ENCODE measurements at places on chromosomes 1 and 21.
A peak's percentile ranks its signal among the peaks of the same experiment; 100 is the strongest.

- DNase-seq: no peak
Observed at GRCh38 chr1:39922251-39922688, 20.6 kb upstream of the MYCL start.

GRCh38 chr1:18743233-18743632, 112.6 kb downstream of the PAX7 start:
- DNase-seq: no peak

DNA sequence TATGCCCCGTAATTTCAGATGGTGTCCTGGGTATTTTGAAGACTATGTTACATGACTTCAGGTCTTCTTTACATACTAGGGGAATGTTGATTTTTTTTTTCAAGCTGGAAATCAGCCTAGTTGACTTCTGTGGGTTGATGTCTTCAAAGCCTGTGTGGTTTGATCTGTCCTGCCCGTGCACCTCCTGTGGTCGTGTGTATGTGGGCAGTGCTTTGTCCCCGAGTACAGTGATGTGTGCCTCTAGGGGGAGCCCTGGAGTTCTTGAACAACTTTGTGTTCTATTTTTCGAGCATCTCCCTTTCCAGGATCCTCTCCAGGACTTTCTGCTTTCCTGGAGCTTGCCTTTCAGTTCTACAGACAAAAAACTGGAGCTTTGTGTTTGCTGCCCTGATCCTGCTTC, 28.9 kb downstream of the OBSCN start:
- DNase-seq: no peak

GRCh38 chr1:226009650-226010044, 10.5 kb upstream of the SDE2 start:
- no peak for DNase-seq

DNA sequence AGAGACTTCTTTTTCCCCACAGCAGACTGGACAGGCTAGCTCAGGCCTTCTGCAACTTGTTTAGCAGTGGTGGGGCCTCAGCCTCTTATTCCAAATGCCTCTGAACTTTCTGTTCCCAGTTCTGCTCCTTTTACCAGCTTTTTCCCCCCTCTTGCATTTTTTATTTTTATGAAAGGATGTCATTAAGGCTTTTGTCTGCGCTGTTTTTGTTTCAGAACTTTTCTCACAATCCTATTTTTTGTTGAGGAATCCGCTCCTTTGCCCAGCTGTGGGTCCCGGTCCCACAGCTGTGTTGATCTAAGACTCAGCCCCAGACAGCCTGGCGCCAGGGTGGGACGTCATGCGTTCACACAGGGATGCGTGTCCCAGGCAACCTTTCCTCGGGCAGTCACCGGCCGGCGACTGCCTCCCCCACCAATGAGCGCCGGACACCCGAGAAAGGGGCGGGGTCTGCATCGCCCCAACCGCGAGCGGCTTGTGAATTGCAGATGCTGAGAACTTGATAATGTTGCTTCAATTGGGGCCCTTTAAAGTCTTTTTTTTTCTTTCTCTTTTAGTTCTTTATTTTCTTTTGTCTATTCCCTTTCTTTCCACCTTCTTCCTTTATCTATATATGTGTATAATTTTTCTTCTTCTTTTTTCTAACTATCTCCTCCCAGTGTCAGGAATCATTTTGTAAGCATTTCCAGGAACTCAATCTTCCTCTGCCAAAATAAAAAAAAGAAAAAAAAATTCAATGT, 3.0 kb upstream of the ID3 start:
- DNase-seq: peak; percentile 55

- no peak for DNase-seq
Observed at GRCh38 chr1:223680188-223680587, 14.7 kb upstream of the CAPN8 start.

DNA sequence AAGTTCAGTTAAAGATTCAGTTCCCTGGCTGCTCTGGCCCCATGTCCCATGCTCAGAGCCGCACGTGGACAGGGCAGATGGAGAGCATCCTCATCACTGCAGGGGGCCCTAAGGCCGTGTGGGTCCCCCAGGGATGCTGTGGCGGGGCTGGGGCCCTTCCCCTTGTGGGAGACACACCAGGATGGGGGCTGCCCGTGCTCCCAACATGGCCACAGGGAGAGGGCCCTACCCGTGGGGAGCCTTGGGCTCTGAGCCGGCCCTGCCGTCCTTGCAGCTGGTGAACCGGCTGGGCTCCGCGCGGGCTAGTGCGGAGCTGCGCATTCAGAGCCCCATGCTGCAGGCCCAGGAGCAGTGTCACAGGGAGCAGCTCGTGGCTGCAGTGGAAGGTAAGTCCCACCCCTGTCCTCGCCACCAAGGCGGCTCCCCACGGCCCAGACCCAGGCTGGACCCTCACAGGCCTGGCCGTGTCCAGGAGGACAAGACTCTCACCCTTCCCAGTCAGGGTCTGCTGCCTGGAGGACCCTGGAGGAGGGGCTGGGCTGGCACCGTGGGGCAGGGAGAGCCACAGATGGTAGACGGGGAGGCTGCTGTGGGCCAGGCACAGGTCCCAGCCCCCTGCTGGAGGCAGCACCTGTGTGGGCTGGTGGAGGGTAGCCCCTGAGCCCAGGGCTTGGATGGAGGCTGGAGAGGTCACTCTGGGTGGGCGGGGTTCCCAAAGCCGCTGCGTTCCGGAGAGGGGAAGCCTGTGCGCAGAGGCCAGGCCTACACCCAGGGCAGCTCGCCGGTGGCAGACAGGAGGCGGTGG, 53.8 kb downstream of the TRIM11 start:
- DNase-seq: no peak

DNA sequence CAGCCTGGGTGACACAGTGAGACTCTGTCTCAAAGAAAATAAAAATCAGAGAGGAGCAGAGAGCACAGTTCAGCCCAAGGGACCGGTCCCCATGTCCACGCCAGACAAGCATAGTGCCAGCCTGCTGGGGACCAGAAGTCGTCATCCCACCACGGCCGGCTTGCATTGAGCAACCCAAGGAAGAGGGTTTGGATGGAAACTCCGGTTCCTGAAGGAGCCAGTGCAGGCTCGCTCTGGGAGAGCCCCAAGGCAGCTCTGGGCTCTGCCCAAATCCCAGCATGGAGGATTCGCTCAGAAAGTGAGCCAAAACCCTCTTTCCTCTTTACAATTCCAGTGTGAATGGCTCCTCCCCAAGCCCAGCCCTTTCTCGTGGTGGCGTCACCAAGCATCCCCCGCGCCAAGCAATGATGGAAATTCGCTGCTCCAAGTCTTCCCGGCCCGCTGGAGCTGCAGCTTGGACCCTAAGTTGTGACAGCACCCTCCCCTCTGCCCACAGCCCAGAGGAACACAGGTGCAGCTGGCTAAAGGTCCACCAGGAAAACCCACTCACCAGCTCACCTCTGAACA, 64.1 kb upstream of the SLC25A33 start:
- no peak for DNase-seq

DNA sequence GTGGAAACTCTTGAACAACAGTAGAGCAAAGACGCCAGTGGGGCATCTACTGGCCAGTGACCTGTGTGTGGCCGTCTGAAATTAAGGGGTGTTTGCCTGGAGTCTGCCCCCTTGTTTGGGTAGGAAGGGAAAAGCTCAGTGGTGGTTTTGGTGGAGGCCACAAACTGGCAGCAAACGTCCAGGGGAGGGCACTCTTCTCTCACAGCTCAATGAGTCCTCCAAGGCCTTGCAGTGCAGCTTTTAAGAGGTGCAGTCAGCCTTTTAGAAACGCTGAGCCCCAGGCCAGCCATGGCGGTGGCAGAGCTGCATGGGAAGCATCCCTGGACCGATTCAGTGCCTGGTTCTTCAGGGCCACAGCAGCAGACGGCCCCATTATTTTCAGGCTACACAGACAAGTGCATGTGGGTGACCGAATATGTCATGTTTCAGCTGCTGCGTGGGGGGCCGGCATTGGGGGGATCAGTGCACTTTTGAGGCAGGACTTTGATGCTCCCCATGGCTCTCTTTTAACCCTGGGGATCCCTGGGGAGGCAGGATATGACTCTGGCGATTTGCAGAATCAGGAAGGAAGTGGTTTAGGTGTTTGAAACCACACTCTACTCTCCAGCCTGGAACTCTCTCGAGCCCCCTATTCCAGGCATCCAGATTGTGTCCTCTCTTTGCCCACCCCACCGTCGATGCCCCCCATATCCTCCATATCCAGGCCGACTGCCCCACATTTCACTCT, 414.0 kb downstream of the PRDM2 start:
- no peak for DNase-seq

DNA sequence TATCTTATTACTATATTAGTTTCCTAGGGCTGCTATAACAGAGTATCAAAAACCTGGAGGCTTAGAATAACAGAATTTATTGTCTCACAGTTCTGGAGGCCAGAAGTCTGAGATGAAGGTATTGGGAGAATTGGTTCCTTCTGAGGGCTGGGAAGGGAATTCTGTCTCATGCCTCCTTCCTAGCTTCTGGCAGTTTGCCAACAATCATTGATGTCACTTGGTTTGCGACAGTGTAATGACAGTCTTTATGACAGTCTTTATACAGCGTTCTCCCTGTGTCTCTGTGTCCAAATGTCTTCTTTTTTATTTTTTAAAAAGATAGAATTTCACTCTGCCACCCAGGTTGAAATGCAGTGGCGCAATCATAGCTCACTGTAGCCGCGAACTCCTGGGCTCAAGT, 15.8 kb upstream of the CENPF start:
- DNase-seq: no peak

- DNase-seq: no peak
Observed at GRCh38 chr1:245292553-245292952, 137.8 kb downstream of the KIF26B start.

- no peak for DNase-seq
Observed at GRCh38 chr1:246066573-246066972, 440.5 kb downstream of the SMYD3 start.

DNA sequence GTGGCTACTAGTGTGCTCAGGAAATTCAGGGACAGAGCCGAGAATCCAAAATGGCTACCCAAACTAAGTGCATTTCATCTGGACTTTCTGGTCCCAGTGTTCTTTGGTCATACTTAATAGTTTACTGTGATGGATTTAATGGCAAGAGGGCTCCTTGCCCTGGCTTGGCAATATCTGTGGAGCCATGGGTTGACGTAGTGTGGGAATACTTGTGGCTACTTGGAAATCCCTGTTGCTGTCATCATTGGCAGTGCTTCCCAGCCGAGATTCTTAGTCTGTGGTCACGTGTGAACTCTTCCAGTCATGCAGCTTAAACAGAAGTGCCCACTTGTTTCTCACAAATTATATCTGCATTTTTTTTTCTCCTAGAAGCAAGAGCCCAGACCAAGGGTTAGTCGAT, 198.9 kb downstream of the HS2ST1 start:
- no peak for DNase-seq

- no peak for DNase-seq
Observed at GRCh38 chr1:59565611-59566410, 248.9 kb upstream of the HOOK1 start.

DNA sequence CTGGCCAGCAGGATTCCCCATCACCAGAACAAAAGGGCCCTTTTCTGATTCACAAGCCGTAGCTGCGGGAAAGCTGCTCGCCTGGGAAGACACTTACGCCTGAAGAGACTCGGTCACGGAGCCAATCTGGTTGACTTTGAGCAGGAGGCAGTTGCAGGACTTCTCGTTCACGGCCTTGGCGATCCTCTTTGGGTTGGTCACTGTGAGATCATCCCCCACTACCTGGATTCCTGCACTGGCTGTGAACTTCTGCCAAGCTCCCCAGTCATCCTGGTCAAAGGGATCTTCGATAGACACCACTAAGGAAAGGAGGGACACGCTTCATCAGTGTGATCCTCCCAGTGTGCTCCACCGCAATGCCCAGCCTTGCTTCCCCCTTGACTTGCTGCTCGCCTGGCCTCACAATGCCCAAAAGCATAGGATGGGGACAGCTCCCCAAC, 14.7 kb downstream of the ENO1 start:
- no peak for DNase-seq

- no peak for DNase-seq
Observed at GRCh38 chr1:243497939-243498681, 242.3 kb downstream of the SDCCAG8 start.

DNA sequence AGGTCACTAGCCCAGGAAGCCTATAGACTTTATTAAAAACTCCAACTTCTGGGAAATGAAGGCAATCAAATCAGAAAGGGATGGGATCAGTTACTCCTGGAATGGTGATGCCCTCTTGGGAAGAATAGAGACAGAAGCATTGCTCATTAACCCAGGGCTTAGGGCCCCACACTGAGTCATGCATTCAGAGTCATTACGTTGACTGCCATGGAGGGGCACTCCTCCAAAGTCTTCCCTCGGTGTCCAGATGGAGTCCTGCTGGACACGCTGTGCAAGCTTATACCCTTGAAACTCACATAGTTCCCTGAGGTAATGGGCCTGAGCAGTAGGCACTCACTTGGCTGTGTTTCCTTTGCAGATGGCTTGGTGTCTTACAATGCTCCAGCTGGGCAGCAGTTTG, 35.2 kb upstream of the HSD17B7 start:
- no peak for DNase-seq

DNA sequence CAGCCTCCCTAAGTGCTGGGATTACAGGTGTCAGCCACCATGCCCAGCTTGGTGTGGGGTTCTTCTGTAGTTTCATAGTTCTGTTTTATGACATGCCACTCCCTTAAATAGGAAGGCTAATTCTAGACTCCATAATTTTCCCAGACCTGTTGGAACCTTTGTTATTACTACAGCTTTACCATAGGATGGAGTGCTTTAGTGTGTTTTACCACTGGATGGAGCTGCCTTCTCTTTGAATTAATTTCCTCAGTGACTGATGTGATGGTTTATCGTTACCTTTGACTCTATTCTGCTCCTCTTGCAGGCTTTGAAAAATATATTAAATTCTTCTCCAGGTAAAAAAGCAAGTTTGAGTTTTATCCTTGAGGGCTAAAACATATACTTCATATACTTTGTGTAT, 84.6 kb upstream of the NEK7 start:
- no peak for DNase-seq

GRCh38 chr1:39266269-39266668, 61.8 kb downstream of the MACF1 start:
- DNase-seq: no peak

DNA sequence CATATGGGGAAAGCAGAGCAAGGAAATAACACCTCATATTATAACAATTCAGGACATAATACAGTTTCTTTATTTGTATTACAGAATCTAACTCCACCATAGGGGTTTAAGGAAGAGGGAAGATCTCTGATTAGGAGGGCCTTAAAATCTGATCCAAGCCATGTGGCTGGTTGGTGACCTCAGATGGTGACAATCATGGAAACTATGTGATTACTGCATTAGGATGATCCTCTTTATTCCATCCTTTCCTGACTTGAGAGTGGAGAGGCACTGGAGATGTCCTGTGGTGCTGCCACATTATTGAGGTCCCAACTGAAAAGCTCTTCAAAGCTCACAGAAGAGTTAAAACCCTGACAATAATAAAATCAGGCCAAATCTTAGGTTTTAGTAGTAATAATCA, 168.1 kb upstream of the BEND5 start:
- DNase-seq: no peak

GRCh38 chr1:8384577-8384976, 66.7 kb downstream of the SLC45A1 start:
- DNase-seq: no peak

Measured in epithelial cell of prostate (primary cell).